Calu3 (cell line): ENCODE measurements at places on chromosomes 11 and 22. TPM values are rescaled to one million over a fixed set of nuclear protein-coding genes. Genes with fewer than 3 reads are reported as not detected.

DNA sequence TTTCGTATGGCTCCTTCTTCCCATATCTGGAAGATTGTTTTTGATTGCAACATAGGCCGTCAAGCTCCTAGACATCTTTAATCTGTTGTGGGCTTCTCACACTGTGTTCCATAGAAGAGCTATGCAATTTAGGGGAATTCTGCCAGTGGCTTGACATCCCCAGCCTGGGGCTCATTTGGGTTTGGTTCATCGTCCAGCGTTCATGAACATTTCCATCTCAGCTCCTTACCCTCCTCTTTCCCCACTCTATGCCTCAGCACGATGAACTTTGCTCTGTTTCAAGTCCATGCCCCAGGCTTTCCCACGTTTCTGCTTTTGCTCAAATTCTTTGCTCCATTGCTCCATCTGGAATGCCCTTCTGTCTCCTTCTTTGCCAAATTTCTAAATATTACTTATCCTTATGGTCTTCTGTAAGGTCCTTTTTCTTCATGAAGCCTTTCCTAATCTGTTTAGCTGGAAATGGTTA is 26.1 kb upstream of the CLMP start:
- H3K27me3 ChIP-seq, result peaks cover 6% of the 10 kb centered on the region
- H3K4me1 ChIP-seq, result peaks cover 8% of the 10 kb centered on the region
- H3K27ac ChIP-seq, result no peak overlapping the region
- no peak for DNase-seq
- no peaks in the 10 kb centered on the region for H3K36me3 ChIP-seq
- no peak overlapping the region for H3K4me3 ChIP-seq

The SYT7 gene
- 4.4 and 6.3 TPM in 2 replicates for total RNA-seq

DNA sequence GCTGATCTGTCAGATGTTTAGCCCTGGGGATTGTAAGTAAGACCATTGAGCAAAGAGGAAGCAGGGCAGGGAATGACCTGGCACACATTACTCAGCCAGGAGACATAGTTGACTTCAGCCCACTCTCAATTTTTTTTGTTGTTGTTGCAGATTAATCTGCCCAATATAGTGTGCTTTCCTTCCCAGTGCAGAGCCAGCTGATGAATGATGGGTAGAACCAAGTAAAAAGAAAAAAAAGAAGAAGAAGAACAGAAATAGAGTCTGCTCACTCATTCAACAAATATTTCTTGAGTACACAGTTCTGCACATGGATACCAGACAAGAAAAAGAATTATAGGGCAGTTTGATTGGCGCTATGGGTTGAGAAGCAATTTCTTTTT is 292.7 kb downstream of the ETS1 start:
- no peak overlapping the region for H3K4me3 ChIP-seq
- no peak for DNase-seq
- no peak overlapping the region for H3K27ac ChIP-seq
- H3K27me3 ChIP-seq, result no peaks in the 10 kb centered on the region

DNA sequence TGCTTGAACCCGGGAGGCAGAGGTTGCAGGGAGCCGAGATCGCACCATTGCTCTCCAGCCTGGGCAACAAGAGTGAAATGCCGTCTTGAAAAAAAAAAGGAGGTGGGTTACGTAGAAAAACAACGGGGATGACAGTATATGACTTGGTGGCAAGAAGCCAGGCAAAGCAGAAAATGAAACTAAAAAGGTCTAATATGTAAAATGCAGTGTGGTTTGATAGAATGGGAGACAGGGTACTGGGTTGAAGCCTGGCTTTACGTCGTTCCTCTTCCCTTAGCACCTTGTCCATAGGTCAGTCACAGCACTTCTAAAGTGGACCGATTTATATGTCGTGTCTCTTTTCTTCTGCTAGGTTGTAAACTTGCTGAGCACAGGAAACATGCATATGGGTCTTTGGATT is 274.9 kb upstream of the ZC3H12C start:
- H3K36me3 ChIP-seq, result no peaks in the 10 kb centered on the region
- H3K27me3 ChIP-seq, result peaks cover 14% of the 10 kb centered on the region
- no peaks in the 10 kb centered on the region for H3K4me1 ChIP-seq
- H3K4me3 ChIP-seq, result no peak overlapping the region
- no peak for DNase-seq

The RRP8 gene
- 17.4 and 22.8 TPM in 2 replicates for total RNA-seq

The CLDN5 gene
- total RNA-seq, result not detected in 2 replicates

The OR5L1 gene
- not detected in 2 replicates for total RNA-seq
